Neural crest cell (in vitro differentiated cells): ENCODE measurements at places on chromosomes 3 and 15. TPM values are rescaled to one million over a fixed set of nuclear protein-coding genes. Genes with fewer than 3 reads are reported as not detected.

DNA sequence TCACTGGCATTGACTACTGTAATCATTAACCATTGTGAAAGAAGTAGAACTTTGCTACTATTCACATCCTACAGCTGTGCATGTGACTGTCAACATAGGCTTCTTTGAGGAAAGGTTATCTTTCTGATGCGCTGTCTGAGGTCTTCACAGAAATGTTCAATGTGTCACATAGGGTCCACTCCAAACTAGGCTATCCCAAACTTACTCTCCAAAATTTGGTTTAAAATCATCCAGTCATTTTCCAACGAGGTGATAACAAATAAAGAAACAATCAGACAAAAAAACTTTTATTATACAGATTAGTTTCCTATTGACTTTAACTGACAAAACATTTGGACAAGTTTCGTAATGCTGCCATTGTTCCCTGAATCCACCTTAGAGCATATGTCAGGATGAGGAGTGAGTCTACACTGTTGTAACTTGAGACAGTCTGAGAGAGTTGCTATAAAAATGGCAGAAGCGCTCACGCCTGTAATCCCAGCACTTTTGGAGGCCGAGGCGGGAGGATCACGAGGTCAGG is 511.6 kb downstream of the PLOD2 start:
- DNase-seq = no peak
- no peaks in the 10 kb centered on the region for H3K36me3 ChIP-seq
- H3K27ac ChIP-seq = no peak overlapping the region
- no peak overlapping the region for H3K4me3 ChIP-seq

- H3K4me3 ChIP-seq = no peak overlapping the region
- H3K4me1 ChIP-seq = no peaks in the 10 kb centered on the region
- H3K27me3 ChIP-seq = no peaks in the 10 kb centered on the region
- no peak overlapping the region for H3K27ac ChIP-seq
- no peak for DNase-seq
Observed at GRCh38 chr15:67509918-67510317, 11.0 kb upstream of the C15orf61 start.

CLDN18 gene
- total RNA-seq = not detected in 2 replicates

DNA sequence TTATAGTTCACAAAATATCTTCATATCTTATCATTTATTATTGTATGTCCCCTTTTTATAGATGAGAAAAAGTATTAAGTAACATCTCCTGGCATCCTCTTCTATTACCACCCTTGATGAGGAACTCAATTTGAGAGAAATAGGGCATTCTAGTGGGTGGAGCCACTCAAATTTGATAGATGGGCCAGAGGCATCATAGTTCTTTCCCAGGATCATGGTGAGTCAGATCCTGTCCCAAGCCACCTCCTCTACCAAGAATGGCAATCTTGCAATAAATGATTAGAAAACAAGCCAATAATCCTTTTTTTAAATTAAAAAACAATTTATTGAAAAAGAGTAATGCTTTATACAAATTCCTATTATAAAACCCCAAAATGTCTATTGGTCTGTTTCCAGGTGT is 16.8 kb downstream of the CLDN1 start:
- no peak overlapping the region for H3K4me3 ChIP-seq
- no peak for DNase-seq
- no peaks in the 10 kb centered on the region for H3K36me3 ChIP-seq
- H3K27me3 ChIP-seq = no peaks in the 10 kb centered on the region

DNA sequence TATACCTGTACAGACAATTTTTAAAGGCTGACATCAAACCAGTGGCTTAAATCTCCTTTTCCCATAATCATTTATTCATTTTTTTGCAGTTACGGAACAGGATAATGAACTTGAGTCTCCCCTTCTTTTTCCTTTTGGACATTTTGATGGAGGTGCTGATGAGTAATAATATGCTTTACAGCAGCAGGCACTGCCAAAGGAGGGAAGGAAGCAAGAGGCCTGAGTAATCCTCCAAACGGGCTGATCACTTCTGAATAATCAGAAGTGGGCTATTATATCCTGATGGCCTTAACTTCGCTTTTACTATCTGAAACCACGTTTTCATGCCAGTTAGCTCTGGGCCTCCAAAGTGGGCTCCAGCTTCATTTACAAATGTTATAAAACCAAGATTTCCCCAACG is 527.2 kb downstream of the FOXP1 start:
- peaks cover 10% of the 10 kb centered on the region for H3K27me3 ChIP-seq
- DNase-seq = no peak
- H3K4me1 ChIP-seq = peaks cover 22% of the 10 kb centered on the region

DNA sequence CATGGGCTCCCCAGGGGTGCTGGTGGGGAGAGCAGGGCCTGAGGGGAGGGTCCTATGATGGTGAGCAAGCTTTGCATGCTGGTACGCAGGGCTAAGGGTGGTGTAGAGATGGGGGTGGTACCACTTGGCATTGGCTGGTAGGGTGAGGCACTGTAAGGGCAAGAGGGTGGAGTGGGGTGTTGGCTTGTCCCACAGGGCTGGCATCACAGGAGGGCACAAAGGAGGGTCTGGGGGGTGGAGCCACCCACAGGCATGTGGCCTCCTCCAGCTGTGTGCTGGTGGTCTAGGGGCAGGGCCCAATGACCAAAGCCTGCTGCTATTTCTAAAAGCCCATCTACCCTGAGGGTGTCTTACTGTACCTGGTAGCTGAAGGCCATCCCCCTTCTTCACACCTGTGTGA is 65.2 kb upstream of the SEC13 start:
- no peaks in the 10 kb centered on the region for H3K4me1 ChIP-seq
- H3K4me3 ChIP-seq = no peak overlapping the region

DNA sequence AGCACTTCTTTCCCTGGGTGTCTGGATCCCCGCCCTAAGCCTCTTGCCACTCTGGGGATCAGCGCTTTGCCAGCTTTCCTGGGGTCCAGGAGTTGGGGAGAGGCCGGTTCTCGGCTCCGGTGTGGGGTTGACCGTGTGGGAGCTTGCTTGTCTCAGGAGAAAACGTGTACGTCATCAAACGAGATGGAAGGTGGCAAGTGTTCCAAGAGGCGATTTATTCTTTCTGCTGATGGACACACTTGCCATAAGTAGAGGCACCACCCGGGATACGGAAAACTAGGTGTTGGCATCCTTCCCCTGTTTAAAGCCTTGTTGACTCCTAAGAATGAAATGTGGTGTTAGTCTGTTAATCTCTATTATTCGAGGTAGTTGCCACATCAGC is 295 bp downstream of the ZWILCH start:
- H3K4me3 ChIP-seq = peak overlapping the region; percentile 98
- H3K36me3 ChIP-seq = peaks cover 22% of the 10 kb centered on the region
- no peak for DNase-seq
- H3K27me3 ChIP-seq = no peaks in the 10 kb centered on the region

- DNase-seq = no peak
- no peak overlapping the region for H3K4me3 ChIP-seq
- H3K27me3 ChIP-seq = peaks cover 27% of the 10 kb centered on the region
- no peaks in the 10 kb centered on the region for H3K36me3 ChIP-seq
- no peak overlapping the region for H3K27ac ChIP-seq
Observed at GRCh38 chr3:185527364-185527763, 25.0 kb downstream of the LIPH start.

GP9 gene
- not detected in 2 replicates for total RNA-seq

- H3K4me3 ChIP-seq = no peak overlapping the region
- H3K36me3 ChIP-seq = no peaks in the 10 kb centered on the region
- H3K4me1 ChIP-seq = peaks cover 9% of the 10 kb centered on the region
Observed at GRCh38 chr3:71447197-71447596, 136.3 kb downstream of the FOXP1 start.

DNA sequence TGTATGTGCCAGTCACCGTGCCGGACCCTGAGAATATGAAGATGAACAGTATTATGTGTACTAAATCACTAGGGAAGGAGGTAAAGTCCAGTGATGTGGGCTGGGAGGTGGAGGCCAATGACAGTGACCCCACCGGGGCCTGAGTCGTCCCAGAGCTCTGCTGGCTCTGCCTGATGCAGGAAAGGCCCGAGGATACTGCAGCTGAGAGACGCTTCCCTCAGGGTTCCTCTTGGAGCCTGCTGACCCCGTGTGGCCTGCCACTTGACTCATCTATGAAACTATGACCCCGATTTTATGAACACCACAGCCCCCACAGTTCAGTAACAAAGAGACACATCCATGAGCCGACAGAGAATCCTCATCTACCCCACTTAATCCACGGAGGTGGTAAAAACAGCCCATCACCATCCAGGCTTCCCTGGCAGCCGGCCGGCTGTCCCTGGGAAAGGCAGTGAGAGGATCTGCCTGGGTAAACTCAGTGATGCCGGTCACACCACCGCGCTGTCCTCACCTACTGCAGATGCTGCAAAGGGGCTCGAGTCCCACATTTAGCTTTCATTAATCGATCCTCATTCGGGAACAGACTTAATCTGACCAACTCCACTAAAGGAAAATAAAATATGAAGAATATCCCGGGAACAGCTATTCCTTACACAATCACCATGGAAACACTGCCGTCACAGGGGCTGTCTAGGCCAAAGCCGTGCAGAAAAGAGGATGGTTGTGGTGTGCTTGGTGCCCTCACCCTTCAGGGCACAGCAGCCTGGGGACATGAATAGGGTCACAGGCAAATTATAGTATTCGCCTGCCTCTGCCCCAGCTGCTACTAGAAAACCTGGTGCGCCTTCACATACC is 82.9 kb downstream of the ARRDC4 start:
- peaks cover 8% of the 10 kb centered on the region for H3K4me1 ChIP-seq
- H3K27me3 ChIP-seq = no peaks in the 10 kb centered on the region
- H3K4me3 ChIP-seq = no peak overlapping the region
- H3K27ac ChIP-seq = no peak overlapping the region
- DNase-seq = no peak

GRCh38 chr3:123805101-123805500 is 79.0 kb downstream of the MYLK start:
- H3K27ac ChIP-seq = no peak overlapping the region
- H3K36me3 ChIP-seq = no peaks in the 10 kb centered on the region
- no peak for DNase-seq
- peaks cover 9% of the 10 kb centered on the region for H3K4me1 ChIP-seq
- H3K27me3 ChIP-seq = no peaks in the 10 kb centered on the region

DNA sequence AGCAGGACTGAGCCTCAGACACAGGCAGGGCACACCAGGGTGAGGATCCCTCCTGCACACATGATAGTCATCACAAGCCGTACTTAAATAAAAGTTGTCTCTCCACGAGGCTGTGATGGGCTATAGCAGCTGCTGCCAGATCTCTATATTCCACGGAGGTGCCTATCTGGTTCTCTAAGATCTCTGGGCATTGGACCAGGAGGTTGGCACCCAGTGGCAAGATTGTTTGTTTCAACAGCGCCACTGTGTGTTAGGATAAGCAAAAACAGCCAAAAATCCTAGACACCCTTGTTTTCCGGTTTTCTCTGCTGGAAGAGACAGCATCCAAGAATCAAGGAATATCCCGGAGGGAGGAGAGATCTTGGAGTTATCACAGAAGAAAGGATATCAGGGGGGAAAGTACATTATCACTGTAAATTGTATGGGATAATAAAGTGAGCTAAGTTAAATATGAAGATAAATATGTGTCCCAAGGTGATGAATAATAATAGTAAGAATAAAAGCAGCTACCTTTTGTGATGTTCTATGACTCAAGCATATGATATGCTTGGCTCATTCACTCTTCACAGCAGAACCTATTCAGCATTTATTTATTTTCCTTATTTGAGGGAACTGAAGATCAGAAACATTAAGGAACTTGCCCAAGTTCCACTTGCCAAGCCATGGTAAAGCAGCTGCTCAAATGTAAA is 90.6 kb upstream of the AKAP13 start:
- no peaks in the 10 kb centered on the region for H3K4me1 ChIP-seq
- H3K36me3 ChIP-seq = no peaks in the 10 kb centered on the region
- no peak overlapping the region for H3K27ac ChIP-seq
- no peak for DNase-seq
- no peak overlapping the region for H3K4me3 ChIP-seq

EPM2AIP1 gene
- total RNA-seq = 27.9 and 30.1 TPM in 2 replicates

DNA sequence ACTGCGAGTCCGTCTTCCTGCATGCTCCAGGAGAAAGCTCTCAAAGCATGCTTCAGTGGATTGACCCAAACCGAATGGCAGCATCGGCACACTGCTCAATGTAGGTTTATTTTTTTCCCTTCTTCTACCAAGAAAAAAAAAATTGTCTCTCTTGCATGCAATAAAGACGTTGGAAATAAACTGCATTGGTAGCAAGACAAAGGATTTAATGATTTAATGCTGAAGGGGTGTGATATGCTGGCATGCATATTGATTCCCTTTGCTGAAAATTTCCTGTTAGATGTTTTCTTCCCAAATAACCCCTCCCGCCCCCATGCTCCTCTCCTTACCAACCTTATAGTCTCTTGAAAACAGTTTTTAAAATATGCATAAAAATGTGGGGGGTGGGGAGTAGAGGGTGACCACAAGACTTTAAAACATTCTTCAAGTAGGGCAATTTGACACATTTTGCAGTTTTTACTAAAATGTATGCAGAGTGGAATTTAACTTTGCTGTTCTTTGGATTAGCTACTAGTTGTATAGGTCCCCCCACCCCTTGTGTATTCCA is 799 bp downstream of the RARB start:
- no peak for DNase-seq
- no peak overlapping the region for H3K27ac ChIP-seq
- H3K36me3 ChIP-seq = no peaks in the 10 kb centered on the region
- H3K4me1 ChIP-seq = peaks cover 44% of the 10 kb centered on the region

GRCh38 chr3:39850716-39851032 is 41.3 kb downstream of the MYRIP start:
- H3K36me3 ChIP-seq = no peaks in the 10 kb centered on the region
- no peak overlapping the region for H3K4me3 ChIP-seq
- DNase-seq = no peak
- H3K27me3 ChIP-seq = peaks cover 10% of the 10 kb centered on the region
- no peaks in the 10 kb centered on the region for H3K4me1 ChIP-seq
- H3K27ac ChIP-seq = no peak overlapping the region

UPK1B gene
- total RNA-seq = not detected in 2 replicates

ADAMTSL3 gene
- total RNA-seq = 0.07 TPM in 1 of 2 replicates, not detected in the other

GRCh38 chr3:29513236-29513635 is 232.4 kb downstream of the RBMS3 start:
- H3K4me1 ChIP-seq = peaks cover 27% of the 10 kb centered on the region
- DNase-seq = no peak
- no peak overlapping the region for H3K27ac ChIP-seq
- H3K27me3 ChIP-seq = no peaks in the 10 kb centered on the region

DNA sequence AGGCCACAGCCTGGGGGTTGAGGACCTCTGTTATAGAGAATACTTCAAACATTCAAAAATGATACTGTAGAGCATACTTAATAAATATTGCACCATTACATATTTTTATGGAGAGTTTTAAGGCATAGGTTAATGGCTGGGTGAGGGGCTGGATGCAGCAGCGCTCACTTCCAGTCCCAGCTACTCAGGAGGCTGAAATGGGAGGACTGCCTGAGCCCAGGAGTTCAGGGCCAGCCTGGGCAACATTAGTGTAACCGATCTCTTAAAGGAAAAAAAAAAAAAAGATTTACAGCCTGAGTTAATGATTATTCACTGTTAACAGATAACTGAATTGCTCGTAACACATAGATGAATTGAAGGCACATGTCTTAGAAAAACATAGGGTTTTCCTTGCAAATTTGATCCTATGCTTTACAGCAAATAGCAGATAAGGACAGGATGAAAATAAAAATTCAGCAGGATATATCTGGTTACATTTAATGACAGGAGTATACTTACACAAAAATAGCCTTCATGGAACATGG is 282.9 kb downstream of the TBC1D5 start:
- H3K27me3 ChIP-seq = no peaks in the 10 kb centered on the region
- H3K4me1 ChIP-seq = no peaks in the 10 kb centered on the region
- peaks cover 12% of the 10 kb centered on the region for H3K36me3 ChIP-seq
- DNase-seq = no peak
- H3K27ac ChIP-seq = no peak overlapping the region
- H3K4me3 ChIP-seq = no peak overlapping the region
